ENCODE measurements at places on chromosomes 1 and 21. TPM values are rescaled to one million over a fixed set of nuclear protein-coding genes. Genes with fewer than 3 reads are reported as not detected.

Gene ADGRL2
- 112 TPM for total RNA-seq

Gene S100A3
- total RNA-seq, result 8.6 TPM

Gene CSF1
- 88.5 TPM for total RNA-seq

Gene TENT5C
- total RNA-seq, result 2.6 TPM

Gene SLC44A3
- 3.1 TPM for total RNA-seq

Gene ZNF281
- total RNA-seq, result 27.2 TPM

Gene OR2AK2
- total RNA-seq, result not detected

Gene MAP3K6
- 22.5 TPM for total RNA-seq

Gene GMEB1
- total RNA-seq, result 9.0 TPM

Gene GNG12
- total RNA-seq, result 166 TPM

Gene DISP3
- total RNA-seq, result not detected

Gene PAPPA2
- 2.2 TPM for total RNA-seq

Gene CFAP141
- not detected for total RNA-seq

Gene CD1B
- not detected for total RNA-seq

Gene GOLT1A
- total RNA-seq, result not detected

Gene LCE1A
- total RNA-seq, result not detected

Gene MACF1
- 311 TPM for total RNA-seq

Gene NEGR1
- total RNA-seq, result 3.6 TPM

Gene HFM1
- 0.17 TPM for total RNA-seq

Gene OR2T2
- not detected for total RNA-seq

Data from smooth muscle cell of trachea (primary cell).